ENCODE measurements at places on chromosomes 1 and 21. TPM values are rescaled to one million over a fixed set of nuclear protein-coding genes. Genes with fewer than 3 reads are reported as not detected.

DNA sequence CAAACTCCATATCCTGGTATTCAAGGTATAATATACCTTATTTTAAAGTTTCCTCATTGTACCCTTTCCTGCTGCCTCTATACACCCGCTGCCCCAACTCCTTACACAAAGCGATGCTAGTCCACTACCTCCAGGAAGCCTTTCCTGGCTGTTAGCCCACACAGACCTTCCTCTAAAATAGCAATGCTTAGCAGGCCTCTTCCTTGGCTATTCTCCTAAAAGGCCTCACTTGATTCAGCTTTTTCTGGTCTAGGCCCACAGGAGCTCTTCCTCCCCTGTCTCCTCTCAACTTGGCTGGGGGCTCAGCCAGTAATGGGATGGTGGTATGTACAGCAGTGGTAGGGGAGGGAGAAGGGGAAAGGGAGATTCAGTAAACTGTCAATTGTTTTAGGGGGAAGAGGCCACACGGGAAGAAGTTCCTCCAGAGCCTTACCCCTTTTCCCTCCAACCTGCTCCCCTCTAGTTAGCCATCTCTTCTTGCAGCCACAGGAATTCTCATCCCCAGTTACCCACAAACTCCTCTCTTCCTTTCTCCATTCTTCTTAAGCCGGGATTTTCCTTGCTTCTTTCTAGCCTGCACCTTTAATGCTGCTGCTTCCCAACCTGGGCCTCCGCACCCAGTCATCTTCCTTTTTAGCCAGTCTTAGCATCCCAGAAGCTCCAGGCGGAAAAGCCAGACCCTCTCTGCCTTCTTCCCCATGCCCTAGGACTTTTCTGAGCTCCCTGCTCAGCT, 2.6 kb downstream of the LRRC41 start:
- H3K4me1 ChIP-seq = peaks cover 5% of the 10 kb centered on the region
- peak overlapping the region; percentile 98 for H3K4me3 ChIP-seq
- H3K27ac ChIP-seq = peak overlapping the region; percentile 84
- H3K27me3 ChIP-seq = no peaks in the 10 kb centered on the region
- DNase-seq = no peak

DNA sequence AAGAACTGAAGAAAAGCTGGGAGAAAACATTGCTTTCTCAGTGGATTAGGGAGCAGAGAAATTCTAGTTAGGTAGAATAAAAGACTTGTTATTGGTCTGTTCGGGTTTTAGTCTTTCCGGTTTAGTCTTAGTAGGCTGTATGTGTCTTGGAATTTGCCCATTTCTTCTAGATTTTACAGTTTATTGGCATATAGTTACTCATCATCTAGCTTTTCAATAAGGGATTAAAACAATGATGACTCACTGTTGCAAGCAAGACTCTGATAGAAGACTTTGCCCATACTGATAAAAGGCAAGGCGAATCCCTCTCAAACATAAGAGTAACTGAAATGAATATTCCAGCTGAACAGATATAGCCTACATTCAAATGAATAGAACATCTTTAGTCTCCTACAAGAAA, 62.3 kb downstream of the GPR137B start:
- H3K27me3 ChIP-seq = no peaks in the 10 kb centered on the region
- no peak overlapping the region for H3K4me3 ChIP-seq
- no peak overlapping the region for H3K27ac ChIP-seq
- peaks cover 18% of the 10 kb centered on the region for H3K36me3 ChIP-seq
- no peak for DNase-seq

The TLR5 gene
- total RNA-seq = 0.56 TPM

- no peaks in the 10 kb centered on the region for H3K36me3 ChIP-seq
- no peaks in the 10 kb centered on the region for H3K4me1 ChIP-seq
- H3K27me3 ChIP-seq = no peaks in the 10 kb centered on the region
- DNase-seq = no peak
- H3K4me3 ChIP-seq = no peak overlapping the region
- no peak overlapping the region for H3K27ac ChIP-seq
Measured at GRCh38 chr1:50973875-50974617, 4.0 kb downstream of the CDKN2C start.

DNA sequence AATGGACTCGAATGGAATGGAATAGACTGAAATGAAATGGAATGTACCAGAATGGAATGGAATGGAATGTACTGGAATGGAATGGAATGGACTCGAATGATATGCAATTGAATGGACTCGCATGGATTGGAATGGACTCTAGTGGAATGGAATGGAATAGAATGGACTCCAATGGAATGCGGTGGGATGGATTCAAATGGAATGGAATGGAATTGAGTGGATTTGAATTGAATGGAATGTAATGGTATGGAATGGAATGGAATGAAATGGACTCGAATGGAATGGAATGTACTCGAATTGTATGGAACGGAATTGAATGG, 99.6 kb upstream of the FBXO28 start:
- no peaks in the 10 kb centered on the region for H3K4me1 ChIP-seq
- no peaks in the 10 kb centered on the region for H3K36me3 ChIP-seq
- no peak overlapping the region for H3K4me3 ChIP-seq
- DNase-seq = no peak

The PDXK gene
- 111 TPM for total RNA-seq

The TINAGL1 gene
- total RNA-seq = 0.40 TPM

DNA sequence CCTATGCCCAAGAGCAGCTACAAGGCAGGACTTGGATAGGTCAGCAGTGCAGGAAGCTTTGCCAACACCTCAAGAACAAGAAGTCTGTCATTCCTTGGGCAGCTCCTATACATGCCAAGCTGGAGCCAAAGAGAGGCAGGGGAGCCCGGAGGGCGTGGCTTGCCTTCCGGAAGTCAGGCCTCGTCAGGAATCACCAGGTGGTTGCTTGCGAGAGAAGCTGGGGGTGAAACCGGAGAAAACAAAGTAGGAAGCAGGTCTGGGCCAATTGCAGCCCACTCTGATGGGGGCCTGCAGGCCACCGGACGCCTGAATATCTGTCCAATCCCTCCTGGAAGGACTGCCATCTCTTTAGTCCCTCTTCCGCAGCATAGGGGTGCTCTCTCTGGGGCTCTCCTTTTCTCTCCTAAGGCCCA, 794 bp upstream of the FAM76A start:
- peak overlapping the region; percentile 30 for H3K27ac ChIP-seq
- H3K4me3 ChIP-seq = peak overlapping the region; percentile 46
- DNase-seq = no peak
- H3K4me1 ChIP-seq = peaks cover 11% of the 10 kb centered on the region

GRCh38 chr1:217627431-217627830, 3.5 kb downstream of the GPATCH2 start:
- DNase-seq = no peak
- H3K4me3 ChIP-seq = no peak overlapping the region
- no peaks in the 10 kb centered on the region for H3K36me3 ChIP-seq
- H3K27ac ChIP-seq = no peak overlapping the region

The AMY1C gene
- not detected for total RNA-seq

DNA sequence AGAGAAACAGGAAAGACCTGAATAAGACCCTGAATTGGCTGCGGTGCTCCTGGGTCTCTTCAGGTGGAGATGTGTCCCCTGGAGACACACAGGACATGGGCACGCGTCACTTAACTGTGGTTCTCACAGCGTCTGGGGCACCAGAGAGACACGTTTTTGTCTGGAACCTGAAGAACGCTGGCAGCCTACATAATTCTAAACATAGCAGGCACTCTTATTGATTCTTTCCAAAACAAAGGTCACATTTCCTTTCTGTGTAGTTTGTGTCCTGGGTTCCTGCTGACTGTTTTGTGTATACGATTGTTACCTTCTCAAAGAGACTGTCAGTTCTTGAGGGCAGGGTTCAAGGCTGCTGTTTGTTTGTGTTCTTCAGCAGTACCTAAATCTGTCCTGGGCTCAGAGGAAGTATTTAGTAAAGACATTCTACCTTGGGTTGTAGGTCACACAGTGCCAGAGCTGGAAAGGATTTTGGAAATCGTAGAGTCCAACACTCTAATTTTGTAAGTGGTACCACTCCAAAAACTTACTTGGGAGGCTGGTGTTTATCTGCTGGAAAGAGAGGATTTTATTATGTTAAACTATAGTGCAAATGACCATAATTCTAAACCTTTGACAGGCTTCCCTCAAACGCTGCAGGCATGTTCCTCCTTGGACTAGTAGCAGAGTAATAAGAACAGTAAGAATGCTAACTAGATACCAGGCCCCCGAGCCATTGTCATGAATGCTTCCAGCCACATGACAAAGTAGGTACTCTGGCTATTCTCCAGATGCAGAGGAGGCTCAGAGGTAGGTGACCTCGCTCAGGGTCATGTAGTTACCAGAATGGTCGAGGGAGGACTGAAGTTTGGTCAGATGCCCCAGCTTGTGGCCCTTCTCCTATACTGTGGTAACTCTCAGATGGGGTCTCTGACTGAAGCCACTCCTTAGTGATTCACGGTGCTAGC, 164.3 kb downstream of the DHRS3 start:
- peaks cover 17% of the 10 kb centered on the region for H3K4me1 ChIP-seq
- no peak overlapping the region for H3K27ac ChIP-seq
- DNase-seq = no peak
- peaks cover 2% of the 10 kb centered on the region for H3K36me3 ChIP-seq
- H3K27me3 ChIP-seq = no peaks in the 10 kb centered on the region

DNA sequence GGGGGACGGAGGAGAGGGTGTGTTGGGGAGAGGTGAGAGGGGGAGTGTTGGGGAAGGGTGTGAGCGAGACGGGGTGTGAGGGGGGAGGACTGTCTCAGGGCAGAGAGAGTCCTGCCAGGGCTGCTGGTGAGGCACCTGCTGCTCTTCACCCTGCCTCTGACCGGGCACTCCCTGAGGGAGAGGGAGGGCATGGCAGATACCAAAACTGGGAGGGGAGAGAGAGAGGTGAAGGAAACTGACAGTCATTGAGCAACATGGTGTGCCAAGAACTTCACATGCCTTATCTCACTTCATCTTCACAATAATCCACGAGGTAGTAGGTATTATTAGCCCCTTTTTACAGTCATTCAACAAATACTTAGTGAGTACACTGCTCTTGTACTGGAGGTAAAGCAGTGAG, 61.3 kb upstream of the ARTN start:
- DNase-seq = no peak
- H3K36me3 ChIP-seq = no peaks in the 10 kb centered on the region
- no peak overlapping the region for H3K4me3 ChIP-seq
- no peak overlapping the region for H3K27ac ChIP-seq

The LGR6 gene
- total RNA-seq = not detected

DNA sequence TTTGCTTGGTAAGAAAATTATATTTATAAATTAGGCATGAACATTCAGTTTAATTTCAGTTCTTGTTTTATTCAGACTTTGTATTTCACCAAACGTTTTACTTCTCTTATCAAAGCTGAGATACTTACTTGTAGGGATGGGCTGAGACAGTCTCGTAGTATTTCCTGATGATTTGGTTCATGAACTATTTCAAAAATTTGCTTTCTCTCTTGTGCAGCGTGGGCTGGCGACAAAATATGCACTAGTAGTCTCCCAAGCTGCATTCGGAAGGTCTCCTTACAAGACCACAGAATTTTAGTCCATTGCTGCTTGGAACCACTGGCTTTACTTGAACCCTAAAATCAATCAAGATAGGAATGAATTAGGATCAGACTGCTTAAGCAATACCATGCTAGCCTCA, 91.7 kb upstream of the GNG4 start:
- H3K27me3 ChIP-seq = no peaks in the 10 kb centered on the region
- DNase-seq = no peak
- no peaks in the 10 kb centered on the region for H3K4me1 ChIP-seq
- no peaks in the 10 kb centered on the region for H3K36me3 ChIP-seq

DNA sequence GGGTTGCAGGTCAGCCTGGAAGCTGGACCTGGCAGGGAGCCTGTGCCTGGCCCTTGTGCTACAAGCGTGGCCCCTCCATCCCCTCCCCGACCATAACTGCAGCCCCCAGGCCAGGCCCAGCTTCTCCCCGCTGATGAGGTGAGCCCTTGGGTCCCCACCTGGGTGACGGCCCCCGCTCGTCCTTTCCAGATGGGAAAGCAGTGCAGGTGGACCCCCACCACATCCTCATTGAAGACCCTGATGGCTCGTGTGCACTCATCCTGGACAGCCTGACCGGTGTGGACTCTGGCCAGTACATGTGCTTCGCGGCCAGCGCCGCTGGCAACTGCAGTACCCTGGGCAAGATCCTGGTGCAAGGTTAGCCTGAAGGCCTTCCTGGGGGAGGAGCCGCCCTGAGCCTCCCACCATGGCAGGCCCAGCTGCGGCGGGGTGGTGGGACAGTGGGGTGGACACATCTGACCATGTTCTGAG, 56.9 kb downstream of the TRIM11 start:
- no peaks in the 10 kb centered on the region for H3K27me3 ChIP-seq
- H3K27ac ChIP-seq = no peak overlapping the region
- no peak overlapping the region for H3K4me3 ChIP-seq
- no peaks in the 10 kb centered on the region for H3K36me3 ChIP-seq
- H3K4me1 ChIP-seq = no peaks in the 10 kb centered on the region

DNA sequence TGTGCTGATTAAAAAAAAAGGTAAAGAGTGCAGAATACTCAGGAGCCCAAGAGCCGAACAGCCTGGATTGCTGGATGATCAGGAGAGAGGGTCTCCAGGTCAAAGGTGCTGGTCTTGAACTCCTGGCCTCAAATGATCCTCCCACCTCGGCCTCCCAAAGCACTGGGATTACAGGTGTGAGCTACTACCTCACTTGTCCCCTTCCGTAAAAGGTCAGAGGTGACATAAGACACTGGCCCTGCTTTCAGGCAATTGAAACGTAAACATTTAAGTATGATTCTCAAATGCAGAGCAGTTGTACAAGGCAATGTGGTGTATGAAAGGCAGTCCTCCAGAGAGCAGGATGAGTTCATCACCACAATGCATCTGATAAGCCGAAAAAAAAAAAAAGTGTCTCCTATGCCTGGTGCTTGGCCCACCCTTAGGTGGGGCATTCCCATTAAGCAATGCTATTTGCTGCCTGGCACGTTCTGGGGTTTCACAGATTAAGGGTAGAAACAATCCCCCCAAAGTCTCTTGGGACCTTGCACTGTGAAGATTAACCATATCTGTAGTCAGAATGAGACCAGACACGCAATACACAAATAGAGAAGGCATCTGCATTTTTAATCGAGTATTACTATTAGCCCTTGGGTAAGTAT, 47.7 kb downstream of the PARP1 start:
- no peak overlapping the region for H3K4me3 ChIP-seq
- peak; percentile 87 for DNase-seq
- peaks cover 14% of the 10 kb centered on the region for H3K4me1 ChIP-seq
- H3K27ac ChIP-seq = 0 out of 2 replicates have a peak overlapping the region, but pooled peaks have one; percentile 4

The CCDC28B gene
- total RNA-seq = 89.7 TPM

GRCh38 chr1:150516616-150517015, 1.1 kb downstream of the FALEC start:
- no peak overlapping the region for H3K27ac ChIP-seq
- no peaks in the 10 kb centered on the region for H3K27me3 ChIP-seq
- H3K4me3 ChIP-seq = peak overlapping the region; percentile 74
- no peaks in the 10 kb centered on the region for H3K36me3 ChIP-seq

The OPN3 gene
- total RNA-seq = 7.6 TPM

The COQ8A gene
- 13.3 TPM for total RNA-seq

DNA sequence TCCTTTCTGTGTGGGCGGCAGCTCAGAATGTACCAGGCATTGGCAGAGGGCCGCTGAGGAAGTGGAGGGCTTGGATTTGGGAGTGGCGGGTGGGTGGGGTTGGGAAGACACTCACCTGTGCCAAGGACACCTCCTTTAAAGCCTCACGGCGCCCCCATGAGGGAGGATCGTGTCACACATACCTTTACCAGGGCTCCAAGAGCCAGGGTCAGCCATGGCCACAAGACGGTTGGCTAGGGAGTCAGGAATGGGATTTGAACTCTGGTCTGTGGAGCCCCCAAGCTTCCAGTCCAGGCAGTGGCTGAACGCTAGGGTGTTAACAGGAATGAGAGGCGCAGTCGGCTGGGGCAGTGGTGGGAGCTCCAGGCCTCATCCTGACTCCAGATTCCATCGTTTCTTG, 4.6 kb downstream of the NBL1 start:
- no peak overlapping the region for H3K4me3 ChIP-seq
- peaks cover under 1% of the 10 kb centered on the region for H3K27me3 ChIP-seq
- no peaks in the 10 kb centered on the region for H3K4me1 ChIP-seq

All from GM12878 (cell line).